Jurkat, Clone E6-1 (cell line): ENCODE measurements at places on chromosomes 5 and 9.
A peak's percentile ranks its signal among the peaks of the same experiment; 100 is the strongest.

DNA sequence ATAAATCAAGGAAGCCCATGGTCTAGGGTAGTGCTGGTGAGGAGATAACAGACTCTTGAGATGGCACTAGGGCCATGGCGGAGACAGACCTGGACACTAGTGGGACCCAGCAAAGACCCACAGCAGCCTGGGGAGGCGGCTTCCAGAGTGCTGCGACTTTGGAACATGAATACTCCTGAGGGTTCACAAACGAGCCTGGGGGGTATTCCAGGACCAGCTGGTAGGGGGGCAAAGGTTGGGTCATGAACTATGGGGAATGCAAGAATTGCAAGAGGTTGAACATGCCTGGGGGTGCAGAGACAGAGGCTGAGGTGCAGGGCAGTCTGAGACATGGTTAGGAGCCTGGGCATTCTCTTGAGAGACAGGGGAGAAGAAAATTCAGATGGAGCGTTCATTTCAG is 43.8 kb upstream of the SPTLC1 start:
- no peak for DNase-seq

GRCh38 chr5:78483809-78484521 is 123.5 kb downstream of the SCAMP1 start:
- peak; percentile 87 for DNase-seq

DNA sequence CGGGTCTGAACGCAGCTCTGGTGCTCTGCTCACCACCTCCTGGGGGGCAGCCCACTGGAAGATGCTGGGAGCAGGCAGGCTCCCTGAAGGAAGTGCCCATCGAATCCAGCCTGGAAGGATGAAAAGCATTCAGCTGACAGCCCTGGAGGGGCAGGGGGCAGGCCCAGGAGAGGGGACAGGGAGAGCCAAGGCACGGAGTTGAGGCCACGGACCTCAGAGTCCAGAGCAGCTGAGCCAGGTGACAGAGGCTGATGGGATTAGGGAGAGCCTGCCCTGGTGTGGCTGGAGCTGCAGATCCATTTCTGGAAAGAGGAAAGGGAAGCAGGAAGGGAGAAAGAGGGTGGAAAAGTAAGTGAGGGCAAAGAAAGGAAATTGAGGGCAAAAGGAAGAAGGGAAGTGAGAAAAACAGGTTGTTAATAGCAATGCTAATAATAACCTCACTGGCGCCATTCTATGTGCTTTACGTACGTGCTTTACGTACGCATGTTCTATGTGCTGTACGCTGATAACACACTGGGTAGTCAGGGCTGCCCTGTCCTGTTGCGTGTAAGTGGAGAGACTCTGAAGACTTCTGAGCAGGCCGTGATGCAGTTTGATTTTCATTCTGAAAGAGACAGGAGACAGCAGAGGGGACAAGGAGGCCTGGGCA is 52.6 kb downstream of the LMX1B start:
- DNase-seq: no peak

DNA sequence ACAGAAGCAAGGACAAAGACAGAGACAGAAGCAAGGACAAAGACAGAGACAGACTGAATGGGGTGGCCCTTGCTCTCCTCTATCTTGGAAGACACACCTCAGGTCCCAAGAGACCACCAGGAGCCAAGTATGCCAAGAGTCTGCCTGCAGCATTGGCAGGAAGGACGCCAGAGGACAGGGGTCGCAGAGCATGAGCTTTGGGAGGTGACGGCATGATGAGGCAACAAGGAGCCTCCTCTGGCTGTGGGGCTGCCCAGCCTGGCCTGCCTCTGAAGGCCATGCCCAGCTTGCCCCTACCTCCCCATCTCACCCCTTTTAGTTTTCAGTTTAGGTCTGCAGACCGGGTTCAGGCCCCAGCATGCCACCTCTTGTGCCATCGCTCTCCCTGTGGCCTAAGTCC is 17.6 kb downstream of the PDGFRB start:
- no peak for DNase-seq

DNA sequence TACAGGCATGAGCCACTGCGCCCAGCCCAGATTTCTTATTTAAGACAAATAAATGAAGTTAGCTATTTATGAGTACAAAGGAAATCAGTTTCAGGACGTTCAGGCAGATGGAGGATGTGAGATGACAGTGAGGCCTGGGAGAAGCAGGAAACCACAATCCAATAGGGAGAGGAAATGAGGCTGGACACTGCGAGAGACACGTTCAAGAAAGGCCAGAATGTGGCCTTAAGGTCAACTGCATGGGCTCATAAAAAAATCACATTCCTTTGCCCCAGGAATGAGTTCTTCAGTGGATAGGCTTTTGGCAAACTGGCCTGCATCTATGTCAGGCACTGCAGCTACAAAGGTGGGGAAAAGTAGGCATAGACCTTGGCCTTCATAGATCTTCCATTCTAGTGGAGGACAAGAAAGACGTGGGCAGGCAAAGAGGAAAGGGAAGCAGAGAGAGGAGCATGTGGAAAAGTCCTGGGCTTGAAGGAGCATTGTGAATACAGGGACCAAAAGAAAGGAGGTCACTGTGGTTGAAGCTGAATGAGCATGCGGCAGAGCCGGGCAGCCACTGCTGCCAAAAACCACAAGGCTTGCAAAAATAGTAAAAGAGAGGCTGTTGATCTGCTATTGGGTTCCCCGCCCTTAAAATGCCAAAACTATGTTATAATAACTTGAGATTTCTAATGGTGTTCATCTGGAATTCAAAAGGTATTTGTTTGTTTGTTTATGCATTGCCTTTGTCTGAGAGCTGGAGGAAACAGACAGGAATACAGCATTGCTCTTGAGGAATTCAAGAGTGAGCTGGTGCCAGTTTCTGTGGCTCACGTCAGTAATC is 133.0 kb downstream of the GNA14 start:
- DNase-seq: no peak

GRCh38 chr5:133032852-133033742 is 6.7 kb upstream of the ZCCHC10 start:
- DNase-seq: no peak

- DNase-seq: no peak
These were observed 63.4 kb downstream of the MVB12B start for GRCh38 chr9:126389992-126390391.

GRCh38 chr5:170262061-170263045 is 29.6 kb downstream of the C5orf58 start:
- peak; percentile 87 for DNase-seq

- DNase-seq: no peak
These were observed 71.7 kb downstream of the TEX10 start for GRCh38 chr9:100281066-100281465.

- DNase-seq: no peak
These were observed 89.1 kb downstream of the SLC24A2 start for GRCh38 chr9:19699756-19700155.

GRCh38 chr9:126449725-126450667 is 123.4 kb downstream of the MVB12B start:
- DNase-seq: no peak

GRCh38 chr5:96260009-96260408 is 173.0 kb downstream of the PCSK1 start:
- DNase-seq: no peak

- no peak for DNase-seq
These were observed 14.1 kb downstream of the FEM1C start for GRCh38 chr5:115530426-115530825.

DNA sequence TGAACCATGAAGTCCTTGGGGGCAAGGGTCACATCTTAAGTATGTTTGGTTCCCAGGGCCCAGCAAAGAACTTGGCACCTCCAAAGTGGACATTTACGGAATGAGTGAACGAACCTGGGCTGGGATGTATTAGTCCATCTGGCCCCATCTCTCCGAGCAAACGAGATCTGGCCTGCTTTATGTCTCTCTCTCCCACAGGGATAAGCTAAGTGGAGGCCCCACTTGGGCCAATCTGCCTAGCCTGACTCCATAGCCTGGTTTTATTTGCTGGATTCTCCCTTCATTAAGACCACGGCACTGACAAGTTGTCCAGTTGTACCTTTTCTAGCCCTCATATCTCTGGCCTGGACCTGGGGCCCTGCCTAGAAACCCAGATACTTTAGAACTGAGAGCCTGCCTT is 2.1 kb downstream of the TTLL11 start:
- no peak for DNase-seq

GRCh38 chr5:79297661-79298060 is 61.7 kb downstream of the JMY start:
- no peak for DNase-seq

DNA sequence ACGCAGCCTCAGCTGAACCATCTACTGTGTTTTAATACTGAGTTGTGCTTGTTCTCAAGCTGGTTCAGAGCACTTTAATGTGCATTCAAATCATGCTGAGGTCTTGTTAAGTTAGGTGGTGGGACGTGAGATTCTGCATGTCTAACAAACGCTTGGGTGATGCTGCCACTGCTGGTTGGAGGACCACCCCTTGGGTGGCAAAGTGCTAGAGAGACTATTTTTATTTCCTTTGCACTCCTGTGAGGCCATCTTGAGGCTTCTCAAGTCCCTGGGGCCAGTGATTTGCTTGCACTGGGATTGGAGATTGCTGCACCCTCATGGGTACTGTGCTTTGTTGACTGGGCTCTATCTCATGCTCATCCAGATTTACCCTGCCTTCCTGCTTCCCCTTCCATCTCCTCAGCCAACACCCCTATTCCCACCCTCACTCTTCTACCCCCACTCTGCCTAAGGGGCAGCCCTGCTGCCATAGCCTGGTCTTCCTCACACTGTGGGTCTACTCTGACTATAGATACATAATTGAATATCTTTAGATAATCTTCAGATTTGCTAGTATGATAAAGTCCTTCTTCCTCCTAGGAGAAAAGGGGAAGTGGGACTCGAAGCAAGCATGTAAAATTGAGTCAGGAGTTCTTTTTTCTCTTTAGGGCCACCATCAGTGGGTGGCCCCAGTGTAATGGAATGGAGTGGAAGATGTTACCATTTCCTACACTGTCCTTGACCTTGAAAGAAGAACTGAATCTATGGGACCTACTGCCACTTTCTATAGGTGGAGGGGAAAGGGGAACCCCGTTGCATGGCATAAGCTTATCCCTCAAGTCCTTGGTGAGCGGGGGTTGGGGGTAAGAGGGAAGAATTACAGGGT is 45.1 kb upstream of the SUB1 start:
- no peak for DNase-seq

DNA sequence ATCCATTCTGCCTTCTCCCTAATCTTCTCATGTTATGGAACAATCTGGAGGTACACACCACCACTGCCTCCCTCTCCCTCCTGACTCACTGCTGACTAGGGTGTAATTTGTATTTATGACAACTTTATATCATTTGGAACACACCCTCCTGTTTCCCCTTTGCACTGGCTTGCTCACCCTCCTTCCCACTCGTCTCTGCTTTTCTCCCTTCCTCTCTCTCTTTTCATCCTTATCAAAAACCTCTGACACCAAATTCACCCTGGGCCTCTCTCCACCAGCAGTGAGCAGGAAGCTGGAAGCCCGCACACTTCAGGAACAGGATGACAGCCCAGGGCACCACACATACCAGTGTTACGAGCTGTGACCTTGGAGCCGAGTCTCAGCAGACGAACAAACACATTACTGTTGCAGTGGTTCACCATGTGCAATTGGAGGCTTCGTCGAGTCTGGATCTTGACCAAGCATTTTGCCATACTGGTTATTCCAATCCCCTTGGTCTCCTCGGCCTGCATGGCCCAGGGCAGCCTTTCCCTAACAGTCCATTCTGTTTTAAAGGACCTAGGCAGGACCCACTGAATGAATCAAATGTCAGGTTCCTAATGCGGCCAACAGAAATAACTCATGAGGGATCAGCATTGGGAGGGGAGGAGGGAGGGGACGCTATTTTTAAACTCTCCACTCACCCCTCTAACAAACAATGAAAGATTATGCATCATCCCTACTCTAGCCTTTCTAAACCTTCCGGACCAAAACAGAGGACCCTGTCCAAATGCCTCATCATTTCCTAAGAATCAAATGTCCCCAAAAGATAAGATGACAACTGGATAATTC is 203.9 kb upstream of the RASEF start:
- DNase-seq: no peak

DNA sequence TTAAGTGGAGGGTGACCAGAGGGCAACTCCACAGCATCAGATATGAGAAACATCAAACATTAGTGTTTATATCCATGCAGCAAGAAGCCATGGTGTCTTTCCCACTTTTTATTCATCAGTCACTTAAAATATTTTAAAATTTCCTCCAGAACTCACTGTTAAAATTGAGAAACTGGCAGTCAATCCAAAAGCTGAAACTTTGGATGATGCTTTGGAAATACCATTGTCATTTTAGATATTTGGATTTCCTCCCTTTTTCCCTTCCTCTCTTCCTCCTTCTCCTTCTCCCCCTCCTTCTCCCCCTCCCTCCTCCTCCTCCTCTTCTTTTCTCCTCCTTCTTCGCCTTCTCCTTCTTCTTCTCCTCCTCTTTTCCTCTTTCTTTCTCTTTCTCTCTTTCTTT is 33.1 kb upstream of the NTRK2 start:
- DNase-seq: no peak

GRCh38 chr9:115275753-115276152 is 157.8 kb upstream of the TNC start:
- no peak for DNase-seq

DNA sequence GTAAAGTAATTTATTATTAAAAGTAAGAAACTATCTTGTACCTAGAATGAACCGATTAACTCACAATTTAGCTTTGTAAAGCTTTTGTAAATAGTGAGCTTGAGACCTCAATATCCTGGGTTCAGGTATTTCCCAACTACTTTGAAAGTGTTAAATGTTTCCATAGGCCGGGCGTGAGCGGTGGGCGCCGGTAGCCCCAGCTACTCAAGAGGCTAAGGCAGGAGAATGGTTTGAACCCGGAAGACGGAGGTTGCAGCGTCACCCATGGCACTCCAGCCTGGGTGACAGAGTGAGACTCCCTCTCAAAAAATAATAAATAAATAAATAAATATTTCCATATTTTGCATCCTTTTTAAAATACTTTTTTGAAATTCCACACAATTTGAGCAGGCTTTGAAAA is 1.5 kb upstream of the ANKH start:
- no peak for DNase-seq

GRCh38 chr5:141330299-141331080 is at the start of gene PCDHGA1:
Gene PCDHGA1 (plus strand): TSS chr5:141330514.
- no peak for DNase-seq
